ENCODE measurements at places on chromosomes 11 and 22.

DNA sequence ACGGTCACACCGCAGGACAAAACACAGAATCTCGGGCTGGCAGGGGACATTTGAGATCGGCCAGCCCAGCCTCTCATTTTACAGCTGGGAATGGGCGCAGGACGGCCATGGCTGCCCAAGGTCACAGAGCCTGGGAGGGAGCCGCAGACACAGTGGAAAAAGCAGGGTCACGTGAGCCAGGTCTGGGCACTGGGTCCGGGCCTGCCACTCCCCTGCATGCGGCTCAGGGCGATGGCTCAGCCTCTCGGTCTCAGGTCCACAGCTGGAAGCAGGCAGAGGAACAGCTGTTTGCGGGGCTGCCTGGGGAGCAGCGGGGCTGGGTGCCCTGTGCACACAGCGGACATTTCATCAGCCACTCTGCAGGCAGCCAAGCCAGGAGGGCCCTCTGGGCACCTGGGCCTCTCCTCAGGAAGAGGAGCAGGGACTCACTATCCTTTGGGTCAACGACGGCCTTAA is 10.4 kb upstream of the PPARA start:
- DNase-seq = no peak

- no peak for DNase-seq
Measured at GRCh38 chr11:14418801-14419417, 59.9 kb upstream of the RRAS2 start.

GRCh38 chr22:16594026-16594425 is 1.4 kb upstream of the CCT8L2 start:
- no peak for DNase-seq

DNA sequence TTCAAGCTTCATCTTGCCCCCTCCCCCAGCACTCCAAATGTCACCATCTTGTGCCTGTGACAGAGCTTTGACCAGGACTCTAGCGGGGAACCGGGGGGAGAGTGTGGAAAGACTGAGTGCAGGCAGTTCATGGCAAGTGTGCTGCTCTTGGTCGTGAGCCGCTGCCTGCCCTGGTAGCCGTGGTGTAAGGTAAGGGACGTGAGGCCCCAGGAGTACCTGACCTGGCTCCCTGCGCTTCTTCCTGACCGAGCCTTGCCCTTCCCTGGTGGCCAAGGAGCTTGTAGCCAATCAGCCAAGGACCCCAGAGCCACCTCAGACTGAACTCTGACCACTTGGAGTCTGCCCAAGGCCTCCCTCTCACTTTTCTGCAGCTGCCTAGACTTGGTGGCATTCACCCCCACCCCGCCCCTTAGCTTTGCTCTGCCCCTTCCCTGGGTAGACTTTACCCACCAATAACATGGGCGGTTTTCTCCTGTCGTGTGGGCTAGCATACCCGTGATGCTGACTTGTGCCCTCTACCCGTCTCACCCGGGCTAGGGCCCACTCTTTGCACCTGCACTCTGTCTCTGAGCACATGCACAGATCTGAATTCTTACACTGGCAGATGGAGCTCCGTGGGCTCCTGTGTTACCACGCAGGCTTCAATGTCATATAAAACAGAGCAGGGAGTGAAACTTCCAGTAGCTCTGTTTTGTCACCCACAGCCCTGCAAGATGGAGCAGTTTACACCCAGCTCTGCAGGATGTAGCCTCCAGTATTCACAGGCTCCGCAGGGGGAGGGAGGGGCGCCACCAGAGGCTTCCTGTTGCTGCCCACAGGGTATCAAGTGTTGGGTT is 1.5 kb downstream of the DGKZ start:
- peak; percentile 77 for DNase-seq

GRCh38 chr22:23095733-23096342 is 25.5 kb downstream of the GNAZ start:
- DNase-seq = no peak

DNA sequence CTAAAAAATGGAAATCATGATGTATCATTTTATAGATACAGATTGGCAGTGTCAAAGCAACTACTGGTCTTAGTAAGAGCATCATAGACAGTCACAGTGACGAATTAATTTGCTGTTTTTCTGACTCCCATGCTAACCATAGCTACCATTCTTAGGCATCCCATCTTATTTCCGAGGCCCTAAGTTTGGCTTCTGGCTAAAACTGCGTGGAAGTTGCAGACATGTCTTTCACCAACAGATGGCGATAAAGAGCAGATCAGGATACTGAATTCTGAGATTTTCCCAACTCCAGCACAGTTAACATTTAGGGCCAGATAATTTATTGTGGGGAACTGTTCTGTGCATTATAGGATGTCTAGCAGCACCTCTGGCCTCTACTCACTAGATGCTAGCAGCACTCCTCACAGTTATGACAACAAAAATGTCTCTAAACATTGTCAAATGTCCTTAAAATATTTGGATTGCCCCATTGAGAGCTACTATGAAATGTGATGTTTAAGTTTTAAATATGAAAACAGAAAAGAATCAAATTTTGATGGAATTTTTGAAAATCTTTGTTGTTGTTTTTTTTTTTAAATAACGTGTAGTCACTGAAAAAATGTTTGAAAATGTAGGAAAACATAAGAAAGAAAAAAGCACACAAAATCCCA is 16.3 kb downstream of the OR2AG2 start:
- peak; percentile 36 for DNase-seq

DNA sequence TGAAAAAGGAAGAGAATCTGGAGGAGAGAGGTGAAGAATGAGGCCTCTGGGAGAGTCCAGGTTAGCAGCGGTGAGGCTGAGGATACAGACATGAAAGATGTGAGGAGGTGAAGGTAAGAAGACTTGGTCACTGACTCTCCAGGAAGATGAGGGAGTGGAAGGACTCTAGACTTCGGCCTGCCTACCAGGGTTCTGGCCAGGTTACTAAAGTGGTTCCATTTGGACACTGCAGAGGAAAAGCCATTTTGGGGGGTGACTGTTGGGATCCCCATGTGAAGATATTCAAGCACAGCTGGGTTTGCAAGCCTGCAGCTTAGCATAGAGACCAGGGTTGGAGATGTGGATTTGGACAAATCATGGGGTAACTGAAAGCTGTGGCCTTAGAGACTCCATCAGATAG is 7.8 kb downstream of the DCHS1 start:
- no peak for DNase-seq

DNA sequence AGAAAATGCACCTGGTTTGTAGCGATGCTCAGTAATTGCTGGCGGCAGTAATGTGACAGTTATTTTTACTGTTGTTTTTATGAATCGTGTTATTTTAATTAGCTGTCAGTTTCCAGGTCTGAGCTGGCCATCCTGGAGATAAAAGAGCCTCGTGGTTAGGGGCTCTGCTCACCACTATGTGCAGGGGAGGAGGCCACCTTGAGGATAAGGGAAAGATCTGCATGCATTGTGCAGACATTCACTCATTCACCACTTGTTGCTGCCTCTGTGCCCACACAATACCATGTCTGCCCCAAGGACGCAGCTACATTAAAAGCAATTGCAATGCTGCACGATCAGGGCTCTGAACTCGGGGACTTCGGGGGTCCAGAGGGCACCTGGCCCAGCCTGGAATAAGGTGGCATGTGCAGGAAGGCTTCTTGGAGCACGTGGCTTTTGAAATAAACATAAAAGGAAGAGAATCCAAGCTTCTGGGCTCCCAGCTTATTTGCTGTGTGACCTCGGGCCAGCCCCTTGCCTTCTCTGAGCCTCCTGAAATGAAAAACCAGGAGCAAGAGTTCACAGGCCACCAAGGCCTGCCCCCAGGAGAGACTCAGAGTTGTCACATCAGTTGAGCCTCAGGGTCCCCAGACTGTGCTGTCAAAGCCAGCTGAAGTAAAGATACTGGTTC is 44.7 kb upstream of the SHISAL1 start:
- no peak for DNase-seq

GRCh38 chr11:46953093-46953492 is 16.5 kb downstream of the CSTPP1 start:
- DNase-seq = no peak

- DNase-seq = no peak
Measured at GRCh38 chr22:47006869-47007268, 244.4 kb downstream of the TBC1D22A start.

DNA sequence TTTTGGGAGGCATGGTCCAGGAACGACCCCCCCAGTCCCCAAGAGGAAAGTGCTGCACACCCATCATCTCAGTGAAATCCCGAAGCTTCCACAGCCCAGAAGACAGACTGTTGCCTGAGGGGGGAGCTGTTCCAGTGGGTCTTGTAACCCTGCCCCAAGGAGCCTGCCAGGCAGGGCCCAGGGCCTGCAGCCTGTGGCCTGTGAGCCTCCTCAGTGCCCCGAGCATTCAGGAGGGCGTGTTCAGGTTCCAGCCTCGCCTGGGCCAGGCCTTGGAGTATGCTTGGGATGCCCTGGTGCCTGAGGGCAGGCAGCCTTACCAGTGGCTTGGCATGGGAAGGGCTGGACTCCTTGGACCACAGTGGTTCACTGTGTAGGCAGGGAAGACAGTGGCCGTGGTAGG is 18.0 kb upstream of the CABP2 start:
- DNase-seq = no peak

- no peak for DNase-seq
Measured at GRCh38 chr22:47060718-47061117, 298.3 kb downstream of the TBC1D22A start.

DNA sequence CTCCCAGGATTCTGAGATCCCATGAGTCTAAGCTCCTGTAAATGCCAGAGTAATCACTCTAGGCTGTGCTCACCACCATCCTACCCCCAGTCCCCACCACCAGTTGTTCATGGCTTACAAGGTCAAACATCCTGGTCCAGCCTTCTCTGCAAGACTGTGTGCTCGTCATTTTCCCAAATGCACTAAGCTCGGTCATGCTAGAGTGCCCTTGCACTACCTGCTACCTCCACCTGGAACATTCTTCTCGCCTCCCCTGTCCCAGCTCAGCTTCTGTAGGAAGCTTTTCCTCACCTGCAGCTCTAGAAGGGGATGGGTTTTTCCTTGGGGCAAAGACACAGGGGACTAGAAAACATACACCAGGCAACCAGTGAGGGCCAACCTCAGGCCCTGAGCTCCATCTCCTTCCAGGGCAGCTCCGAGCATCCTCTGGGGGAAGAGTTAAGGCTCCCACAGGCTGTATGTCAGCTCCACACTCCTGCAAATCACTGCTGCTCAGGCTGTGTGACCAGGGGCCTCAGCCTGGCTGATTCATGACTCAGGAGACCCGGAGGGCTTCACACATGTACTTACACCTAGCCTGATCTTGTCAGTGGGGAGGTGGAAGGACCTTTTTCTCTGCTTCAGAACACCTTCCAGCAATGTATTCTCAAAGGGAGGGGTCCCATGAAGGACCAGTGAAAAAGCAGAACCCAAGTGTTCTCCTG is 37.2 kb upstream of the CSNK2A3 start:
- DNase-seq = no peak

GRCh38 chr11:61601512-61601911 is 20.6 kb upstream of the SYT7 start:
- no peak for DNase-seq

DNA sequence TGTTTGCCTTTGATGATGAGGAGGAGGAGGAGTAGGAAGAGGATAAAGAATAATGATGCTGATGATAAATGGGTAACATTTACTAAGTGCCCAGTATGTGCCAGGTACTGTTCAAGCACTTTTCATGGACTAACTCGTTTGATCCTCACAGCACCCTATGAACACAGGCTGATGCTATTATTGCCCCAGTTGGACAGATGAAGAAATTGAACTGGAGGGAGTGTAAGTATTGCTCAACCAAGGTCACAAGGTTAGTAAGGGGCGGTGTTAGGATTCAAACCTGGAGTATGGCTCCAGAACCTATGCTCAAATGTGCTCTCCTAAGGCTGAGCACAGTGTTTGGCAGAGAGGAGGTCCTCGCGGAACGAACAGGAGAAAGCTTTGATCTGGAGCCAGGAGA is 78.6 kb downstream of the SYN3 start:
- no peak for DNase-seq

GRCh38 chr11:125082611-125083311 is 19.7 kb downstream of the SLC37A2 start:
- no peak for DNase-seq

DNA sequence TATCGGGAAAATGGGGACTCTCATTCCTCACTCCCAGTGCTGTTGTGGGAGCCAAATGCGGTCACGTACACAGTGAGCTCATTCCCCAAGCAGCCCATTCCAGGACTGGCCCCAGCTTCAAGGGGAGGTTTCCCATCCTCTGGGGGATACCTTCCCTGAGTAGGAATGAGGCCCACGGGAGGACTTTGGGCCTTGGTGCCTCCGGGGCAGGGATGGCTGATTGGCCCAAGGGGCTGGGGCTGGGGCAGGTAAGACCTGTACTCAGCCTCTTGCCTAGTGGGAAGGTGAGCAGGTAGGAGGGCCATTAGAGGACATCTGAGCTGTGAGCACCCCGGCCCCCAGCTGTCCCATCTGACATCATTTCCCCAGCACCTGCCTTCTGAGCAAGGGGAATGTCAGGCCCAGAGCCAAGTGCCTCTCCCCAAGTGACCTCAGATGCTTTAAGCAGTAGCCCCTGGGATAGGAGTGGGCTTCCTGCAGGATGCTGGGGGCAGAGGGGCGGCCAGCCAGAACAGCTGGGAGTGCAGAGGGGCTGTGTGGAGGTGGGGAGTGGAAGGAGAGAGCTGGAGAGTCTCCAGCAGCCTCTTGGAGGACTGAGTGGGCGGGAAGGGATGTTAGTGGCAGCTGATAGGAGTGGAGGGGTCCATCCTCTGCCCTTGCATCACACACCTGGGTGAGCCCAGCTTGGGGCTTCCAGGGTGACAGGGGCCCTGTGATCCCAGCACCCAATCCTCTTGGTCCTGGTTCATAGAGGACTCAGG is 58.4 kb downstream of the CD82 start:
- DNase-seq = peak; percentile 5

- DNase-seq = no peak
Measured at GRCh38 chr11:84292006-84292405, 1005.8 kb upstream of the CCDC90B start.

DNA sequence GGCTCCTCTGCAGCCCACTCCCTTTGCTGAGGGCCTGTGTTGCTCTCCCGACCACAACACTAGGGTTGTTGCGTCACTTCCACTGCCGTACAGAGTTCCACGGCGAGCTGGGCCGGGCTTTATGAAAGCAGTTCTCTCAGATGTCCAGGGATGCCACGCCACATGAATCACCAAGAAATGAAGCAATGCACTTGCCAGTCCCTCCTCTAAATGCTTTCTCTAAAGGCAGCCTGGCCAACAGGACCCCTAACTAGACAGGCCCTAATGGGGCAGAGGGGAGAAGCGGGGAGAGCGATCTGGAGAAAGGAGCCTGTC is 188.7 kb downstream of the CTTN start:
- DNase-seq = no peak

DNA sequence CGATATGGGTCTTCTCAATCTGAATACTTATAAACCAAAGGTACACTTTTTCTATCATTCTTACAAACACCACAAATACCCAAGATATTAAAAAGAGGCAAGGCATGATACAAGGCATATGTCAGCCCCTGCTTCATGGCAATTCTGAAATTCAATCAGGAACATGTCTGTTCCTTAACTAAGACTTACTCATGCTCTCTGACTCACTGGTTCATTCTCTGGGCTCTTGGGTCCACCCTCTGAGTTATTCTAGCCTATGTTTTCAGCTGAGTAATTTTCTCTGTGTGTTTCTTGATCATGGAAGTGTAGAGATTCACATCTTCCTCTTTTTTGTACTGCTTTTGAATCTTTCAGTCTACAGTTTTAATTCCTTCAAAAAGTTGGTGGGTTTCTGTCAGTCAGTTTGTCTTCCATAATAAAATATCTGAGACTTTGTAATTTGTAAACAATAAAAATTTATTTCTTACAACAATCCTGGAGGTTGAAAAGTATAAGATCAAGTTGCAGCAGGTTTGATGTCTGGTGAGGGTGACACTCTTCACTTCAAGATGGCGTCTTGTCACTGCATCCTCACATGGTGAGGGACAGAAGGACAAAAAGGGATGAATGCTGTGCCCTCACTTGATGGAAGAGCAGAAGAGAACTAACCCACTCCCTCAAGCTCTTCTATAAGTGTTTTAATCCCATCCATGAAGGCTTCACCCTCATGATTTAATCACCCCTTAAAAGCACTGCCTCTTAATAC is 211.7 kb downstream of the FAM76B start:
- DNase-seq = no peak
